ENCODE measurements at places on chromosomes 5 and 9.

DNA sequence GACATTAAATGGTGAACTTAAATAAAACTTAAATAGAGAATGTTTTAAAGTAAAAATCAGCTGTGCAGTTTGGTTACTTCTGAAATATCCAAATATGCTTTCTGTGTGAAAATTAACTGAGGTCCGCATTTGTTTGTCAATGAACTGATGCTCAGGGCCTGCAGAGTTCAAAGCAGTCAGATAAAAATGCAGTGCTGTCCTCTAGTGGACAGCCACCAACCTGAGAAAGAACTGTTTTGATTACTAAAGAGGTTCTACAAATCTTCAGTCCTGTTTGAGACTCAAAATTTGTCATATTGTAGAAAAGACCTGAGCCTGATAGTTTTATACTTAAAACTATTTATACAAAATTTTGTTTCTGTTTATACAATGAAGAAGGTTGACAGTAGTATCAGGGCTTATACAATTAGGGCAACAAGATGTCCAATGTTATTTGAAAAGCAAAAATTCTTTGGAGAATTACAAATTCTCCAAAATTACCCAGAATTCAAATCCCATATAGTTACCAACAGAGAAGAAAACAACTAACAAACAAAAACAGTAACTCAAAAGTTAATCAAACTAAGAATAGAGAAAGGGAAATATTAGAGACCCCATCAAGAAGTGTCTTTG, 232.3 kb upstream of the TBCA start:
- peak; percentile 41 for DNase-seq

DNA sequence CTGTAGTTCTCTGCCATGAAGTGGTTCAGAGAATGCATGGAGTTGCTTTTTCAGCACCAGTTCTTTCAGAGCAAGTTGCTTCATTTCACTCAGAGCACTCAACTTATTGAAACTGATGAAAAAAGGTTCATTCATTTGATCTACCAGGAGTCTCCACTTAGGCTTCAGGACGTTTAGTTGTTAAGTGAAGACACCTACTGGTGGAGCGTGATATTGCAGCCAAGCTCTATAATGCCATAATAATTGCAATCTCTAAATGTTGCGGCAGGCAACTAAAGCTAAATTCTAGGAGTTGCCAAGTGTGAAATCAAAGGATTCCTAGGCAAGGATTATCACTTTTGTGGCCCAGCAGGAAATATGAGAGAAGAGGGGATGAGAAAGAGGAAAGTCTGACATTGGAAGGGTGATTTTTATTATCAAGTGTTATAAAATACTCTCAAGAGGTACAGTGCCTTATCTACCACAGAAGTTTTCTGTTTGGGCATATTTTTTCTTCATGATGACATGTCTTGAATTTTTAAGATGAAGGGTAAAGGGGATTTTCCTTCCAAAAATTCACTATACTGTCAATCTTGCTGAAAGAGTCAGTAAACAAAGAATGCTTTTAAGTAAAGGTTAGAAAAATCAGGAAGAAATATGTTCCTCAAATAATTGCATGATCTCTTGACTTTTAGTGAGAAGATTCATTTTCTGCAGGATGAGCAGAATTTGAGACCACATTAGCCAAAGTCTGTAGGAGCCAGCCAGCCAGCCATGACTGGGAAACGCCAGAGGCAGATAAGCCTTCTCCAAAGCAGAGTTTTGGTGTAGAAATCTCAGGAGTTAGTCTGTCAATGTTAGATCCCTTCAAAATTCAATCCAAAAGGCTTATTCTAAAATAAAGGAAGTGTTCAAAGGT, 83.4 kb downstream of the SH3PXD2B start:
- no peak for DNase-seq

GRCh38 chr5:150326707-150327106, 24.0 kb upstream of the ARSI start:
- DNase-seq, result no peak

- no peak for DNase-seq
Observed at GRCh38 chr5:110290542-110290941, 435.9 kb downstream of the TMEM232 start.

DNA sequence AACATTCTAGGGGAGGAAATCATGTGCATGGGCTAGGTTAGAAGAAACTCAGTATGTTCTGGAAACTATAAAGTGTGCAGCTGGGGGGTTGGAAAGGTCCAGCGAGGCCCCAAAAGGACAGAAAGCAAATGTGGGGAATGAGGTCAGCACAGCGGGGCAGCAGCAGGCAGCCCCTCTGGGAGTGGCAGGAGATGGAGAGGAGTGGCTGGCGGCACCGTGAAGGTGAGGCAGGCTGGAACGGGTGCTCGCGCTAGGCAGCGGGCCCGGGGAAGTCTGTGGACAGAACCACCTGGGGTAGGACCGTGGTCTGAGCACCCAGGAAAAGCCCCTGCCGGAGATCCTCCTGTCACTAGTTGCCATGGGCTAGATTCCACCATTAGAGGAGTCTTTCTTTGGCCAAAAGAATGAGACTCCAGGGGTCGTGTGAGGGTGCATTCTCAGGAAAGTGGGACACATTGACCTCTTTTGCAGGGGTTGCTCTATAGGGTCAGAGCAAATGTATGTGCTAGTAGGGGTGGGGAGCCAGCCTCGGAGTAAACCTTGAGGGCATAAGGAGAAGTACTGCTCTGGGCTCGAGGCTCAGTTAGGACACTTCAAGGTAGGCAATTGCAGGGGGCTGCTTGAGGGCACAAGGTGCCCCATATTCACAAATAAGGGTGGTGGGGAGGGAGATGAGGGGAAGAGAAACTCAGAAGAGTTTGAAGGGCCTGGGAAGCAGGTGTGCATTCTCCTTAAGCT, 61.2 kb downstream of the IL6ST start:
- no peak for DNase-seq

All from posterior cingulate gyrus (tissue), 11 donors.